ENCODE measurements at places on chromosomes 2 and 18.

DNA sequence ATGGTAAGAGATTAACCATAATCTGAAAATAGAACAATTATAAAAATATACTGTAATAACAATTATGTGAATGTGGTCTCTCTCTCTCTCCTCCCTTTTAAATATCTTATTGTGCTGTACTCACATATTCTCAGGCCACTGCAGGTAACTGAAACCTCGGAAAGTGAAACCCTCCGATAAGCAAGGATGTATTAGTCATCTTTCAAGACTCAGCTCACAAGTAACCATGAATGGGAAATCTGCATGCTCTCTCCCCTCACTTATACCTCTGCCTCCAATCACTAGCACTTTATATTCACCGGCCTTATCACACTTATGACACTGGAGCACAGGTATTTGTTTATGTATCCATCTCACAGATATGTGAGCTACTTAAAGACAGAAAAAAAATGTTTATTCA, 139.7 kb downstream of the LRP2 start:
- DNase-seq = no peak

DNA sequence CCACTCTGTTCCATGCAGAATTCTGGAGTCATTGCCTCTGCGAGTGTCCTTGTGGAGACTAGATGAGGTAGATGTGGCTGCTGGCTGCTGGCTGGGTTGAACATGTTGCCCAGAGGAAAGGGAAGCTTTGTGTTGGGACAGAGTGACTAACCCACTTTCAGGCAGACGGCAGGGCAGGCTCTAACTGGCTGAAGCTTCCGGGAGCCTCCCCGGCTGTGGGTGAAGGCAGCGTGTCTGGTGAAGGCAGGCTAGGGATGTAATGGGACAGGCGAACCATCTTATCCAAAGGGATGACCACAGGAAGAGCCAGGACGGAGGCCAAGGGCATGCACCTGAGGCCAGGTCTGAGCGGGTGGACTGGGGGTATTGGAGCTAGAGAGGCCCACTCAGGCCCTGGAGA, 16.0 kb downstream of the ASPRV1 start:
- no peak for DNase-seq

DNA sequence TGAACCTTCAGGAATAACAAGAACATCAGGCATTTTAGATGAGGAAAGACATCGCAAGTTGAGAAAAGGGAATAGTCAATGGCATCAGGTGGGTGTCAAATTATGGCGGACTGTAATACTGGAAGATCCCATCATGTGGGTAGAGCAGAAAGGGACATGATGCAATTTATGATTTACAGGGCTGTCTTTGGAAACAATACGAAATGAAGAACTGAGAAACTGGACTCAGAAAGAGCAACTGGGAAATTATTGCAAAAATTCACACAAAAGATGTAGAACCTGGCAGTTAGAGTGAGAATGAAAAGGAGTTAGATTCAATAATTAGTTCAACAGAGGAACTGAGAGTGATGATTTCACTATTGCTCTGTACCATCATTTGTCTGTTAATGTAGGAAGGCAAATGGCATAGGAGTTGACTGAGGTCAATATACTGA, 1635.0 kb upstream of the ACVR2A start:
- DNase-seq = no peak

GRCh38 chr2:144553379-144553778, 33.5 kb upstream of the ZEB2 start:
- DNase-seq = no peak

DNA sequence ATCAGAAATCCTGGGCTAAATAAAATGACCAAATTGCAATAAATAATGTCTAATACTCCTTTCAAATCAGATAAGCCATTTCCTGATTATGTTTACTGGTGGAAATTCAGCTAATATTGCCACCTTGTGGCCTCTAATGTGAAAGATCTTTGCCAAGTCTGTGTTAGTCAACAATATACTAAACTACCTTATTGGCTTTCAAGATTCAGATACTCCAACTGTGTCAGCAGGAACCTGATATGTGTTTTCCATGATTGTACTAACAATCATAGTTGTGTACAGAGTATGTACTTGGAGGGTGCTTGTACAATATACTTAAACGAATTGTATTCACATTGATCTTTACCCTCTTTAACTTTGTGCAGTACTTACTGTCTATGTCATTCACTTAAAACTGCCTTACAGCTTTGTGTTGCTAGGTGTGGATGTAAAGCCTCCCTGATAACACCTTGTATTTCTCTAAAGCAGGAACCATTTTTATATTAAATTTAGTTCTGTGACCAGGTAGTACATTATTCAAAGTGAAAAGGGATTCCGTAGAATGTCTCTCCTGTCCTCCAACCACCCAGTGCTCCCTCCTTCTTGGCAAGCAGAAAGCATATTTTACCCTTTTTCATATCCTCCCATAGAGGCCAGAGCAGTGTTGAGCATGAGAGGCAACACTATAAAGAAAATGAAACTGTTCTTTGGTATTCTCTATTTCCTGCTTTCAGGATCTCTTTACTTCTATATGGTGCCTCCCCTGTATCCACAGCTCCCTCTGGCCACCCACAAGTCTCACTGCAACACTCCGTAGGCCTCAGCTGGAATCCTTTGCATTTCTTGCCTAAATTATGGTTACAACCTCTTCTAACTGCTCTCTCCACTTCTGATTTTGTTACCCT, 75.2 kb upstream of the C2orf15 start:
- DNase-seq = peak; percentile 40

- DNase-seq = no peak
Observed at GRCh38 chr18:51955136-51955535, 384.9 kb upstream of the DCC start.

DNA sequence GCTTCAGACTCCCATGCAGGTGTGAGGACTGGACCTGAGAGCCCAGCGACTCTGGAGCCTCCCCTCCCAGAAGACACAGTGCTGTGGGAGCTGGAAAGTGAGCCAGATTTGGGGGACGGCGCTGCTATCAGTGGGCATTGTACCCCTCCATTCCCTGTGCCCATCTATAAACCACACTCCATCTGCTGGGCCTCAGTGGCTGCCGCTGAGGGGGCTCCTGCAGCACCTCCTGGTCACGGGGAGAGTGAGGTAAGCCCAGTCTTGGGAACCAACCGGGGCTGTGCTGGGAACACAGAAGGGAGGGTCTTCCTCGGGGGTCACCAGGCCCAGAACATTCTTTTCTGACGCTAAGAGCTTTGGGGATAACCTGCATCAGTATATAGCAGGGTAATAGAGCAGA, 9.5 kb downstream of the PSD4 start:
- no peak for DNase-seq

GRCh38 chr2:25294573-25295462, 46.9 kb downstream of the DNMT3A start:
- DNase-seq = peak; percentile 74

- no peak for DNase-seq
Observed at GRCh38 chr2:191724015-191724414, 46.1 kb downstream of the NABP1 start.
